ENCODE measurements at places on chromosomes 2 and 18.

GRCh38 chr18:9771261-9771976, 63.3 kb downstream of the RAB31 start:
- DNase-seq, result peak; percentile 37

- no peak for DNase-seq
Observed at GRCh38 chr2:76501641-76502040, 790.9 kb upstream of the GCFC2 start.

DNA sequence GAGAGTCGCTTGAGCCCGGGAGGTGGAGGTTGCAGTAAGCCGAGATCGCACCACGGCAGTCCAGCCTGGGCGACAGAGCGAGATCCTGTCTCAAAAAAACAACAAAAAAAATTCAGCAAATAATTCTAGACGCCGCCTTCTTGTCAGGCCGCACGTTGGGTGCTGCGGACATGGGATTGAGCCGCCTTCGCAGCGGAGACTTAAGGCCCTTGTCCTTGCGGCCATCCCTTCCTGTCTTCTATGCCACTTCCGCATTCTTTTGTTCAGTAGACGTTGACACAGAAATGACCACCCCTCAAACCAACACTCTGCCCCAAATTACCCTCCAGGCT, 15.8 kb downstream of the PTPN18 start:
- no peak for DNase-seq

GRCh38 chr2:63012541-63012940, 38.1 kb upstream of the OTX1 start:
- no peak for DNase-seq

- DNase-seq, result no peak
Observed at GRCh38 chr2:59851836-59852475, 701.5 kb downstream of the BCL11A start.

- DNase-seq, result no peak
Observed at GRCh38 chr2:42195559-42195958, 26.4 kb downstream of the EML4 start.

GRCh38 chr2:216803791-216804190, 56.1 kb downstream of the TNP1 start:
- no peak for DNase-seq

- DNase-seq, result no peak
Observed at GRCh38 chr2:67694445-67694844, 297.3 kb downstream of the ETAA1 start.

DNA sequence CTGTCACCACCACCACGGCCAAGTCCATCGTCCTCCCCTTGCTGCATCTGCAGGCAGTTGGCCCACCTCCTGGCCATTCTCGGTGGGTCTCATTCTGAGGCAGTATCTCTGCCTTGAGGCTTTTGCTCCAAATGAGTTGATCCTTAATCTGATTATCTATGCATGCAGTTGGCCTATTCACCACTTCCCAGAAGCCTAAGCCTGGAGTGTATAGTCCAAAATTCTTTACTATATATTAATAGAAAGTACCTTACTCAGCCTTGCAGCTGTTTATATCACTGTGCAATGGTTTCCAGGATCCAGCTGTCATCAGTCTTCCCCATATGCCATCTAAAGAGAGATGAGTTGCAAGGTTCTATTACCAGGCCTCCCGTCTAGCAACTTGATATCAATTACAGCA, 292.4 kb downstream of the SS18 start:
- DNase-seq, result no peak

DNA sequence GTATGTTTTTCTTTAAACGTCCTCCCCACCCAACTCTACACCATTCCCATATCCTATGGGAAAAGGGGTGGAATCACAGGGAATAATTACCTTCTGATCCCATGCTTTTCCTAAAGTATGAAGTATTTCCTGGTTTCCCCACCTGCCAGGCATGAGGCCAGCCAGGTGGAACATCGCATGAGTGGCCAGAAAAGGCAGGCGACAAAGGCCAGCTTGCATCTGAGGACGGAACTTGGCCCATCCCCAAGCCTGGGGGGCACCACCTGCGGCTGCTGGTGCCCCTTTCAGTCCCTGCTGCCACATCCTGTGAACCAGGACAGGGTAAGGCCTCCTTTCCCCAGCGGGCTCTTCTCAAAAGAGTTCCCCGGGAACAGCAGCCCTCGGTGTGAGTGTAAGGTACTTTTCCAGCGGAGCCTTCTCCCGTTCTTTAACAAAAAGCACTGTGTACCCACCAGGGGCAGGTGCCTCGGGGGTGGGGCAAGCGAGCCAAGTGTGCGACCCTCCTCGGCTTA, 1.2 kb upstream of the ERFE start:
- no peak for DNase-seq

GRCh38 chr2:193793914-193794313, 1599.2 kb upstream of the TMEFF2 start:
- no peak for DNase-seq

GRCh38 chr2:157271590-157272203, 14.2 kb downstream of the GALNT5 start:
- DNase-seq, result no peak

GRCh38 chr2:134582547-134582899, 136.3 kb downstream of the TMEM163 start:
- DNase-seq, result no peak

DNA sequence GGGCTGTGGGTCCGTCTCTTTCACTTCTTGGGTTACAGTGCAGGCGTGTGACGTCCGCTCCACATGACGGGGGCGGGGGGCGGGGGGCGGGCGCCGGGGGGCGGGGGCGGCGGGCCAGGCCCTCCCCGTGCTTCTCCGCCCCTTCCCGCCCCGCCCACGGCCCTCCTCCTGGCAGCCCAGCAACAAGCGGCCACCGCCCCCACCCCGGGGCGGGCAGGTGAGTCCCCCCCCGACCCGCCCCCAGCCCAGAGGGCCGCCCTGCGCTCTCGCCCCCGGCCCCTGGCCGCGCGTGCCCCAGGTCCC, 3.6 kb downstream of the ZNF516 start:
- DNase-seq, result peak; percentile 50

DNA sequence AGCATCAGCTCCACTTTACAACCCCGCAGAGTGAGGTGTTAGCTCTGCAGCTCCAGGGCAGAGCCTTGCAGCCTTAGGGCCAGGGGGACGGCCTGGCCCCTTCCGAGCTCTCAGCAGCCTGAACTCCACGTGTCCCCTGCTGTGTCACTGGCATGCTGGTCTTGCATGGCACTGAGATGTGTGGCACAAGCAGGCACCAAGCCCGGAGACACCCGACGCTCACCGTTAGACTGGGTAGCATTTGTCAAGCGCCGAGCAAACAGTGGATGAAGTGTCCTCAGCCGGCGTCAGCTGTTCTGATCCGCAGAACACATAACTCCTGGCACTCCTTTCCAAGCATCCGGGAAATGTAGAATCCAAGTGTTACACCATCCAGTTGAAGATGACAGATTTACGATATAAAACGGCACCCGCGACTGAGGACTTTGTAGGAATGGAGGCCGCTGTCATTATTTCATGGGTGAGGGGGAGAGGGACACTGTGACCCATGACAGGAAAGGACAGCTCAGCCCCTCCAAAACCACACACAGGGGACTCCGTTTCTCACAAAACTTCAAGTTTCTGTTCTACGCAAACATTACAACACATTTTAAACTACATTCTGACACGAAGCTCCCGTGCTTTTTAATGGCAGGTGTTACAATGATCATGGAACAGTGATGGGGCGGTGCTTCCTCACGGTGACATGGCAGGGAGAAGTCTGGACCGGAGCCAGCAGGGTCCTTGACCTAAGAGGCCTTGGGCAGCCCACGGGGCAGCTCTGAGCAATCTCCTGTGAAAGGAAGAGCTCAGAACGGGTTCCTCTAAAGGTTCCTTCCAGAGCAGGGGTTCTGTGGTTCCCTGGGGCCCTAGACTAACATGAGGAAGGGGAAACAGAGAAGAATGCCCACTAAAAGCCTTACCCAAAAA, 89.4 kb downstream of the HDAC4 start:
- no peak for DNase-seq

- no peak for DNase-seq
Observed at GRCh38 chr2:167254721-167255120, 366.4 kb downstream of the XIRP2 start.

DNA sequence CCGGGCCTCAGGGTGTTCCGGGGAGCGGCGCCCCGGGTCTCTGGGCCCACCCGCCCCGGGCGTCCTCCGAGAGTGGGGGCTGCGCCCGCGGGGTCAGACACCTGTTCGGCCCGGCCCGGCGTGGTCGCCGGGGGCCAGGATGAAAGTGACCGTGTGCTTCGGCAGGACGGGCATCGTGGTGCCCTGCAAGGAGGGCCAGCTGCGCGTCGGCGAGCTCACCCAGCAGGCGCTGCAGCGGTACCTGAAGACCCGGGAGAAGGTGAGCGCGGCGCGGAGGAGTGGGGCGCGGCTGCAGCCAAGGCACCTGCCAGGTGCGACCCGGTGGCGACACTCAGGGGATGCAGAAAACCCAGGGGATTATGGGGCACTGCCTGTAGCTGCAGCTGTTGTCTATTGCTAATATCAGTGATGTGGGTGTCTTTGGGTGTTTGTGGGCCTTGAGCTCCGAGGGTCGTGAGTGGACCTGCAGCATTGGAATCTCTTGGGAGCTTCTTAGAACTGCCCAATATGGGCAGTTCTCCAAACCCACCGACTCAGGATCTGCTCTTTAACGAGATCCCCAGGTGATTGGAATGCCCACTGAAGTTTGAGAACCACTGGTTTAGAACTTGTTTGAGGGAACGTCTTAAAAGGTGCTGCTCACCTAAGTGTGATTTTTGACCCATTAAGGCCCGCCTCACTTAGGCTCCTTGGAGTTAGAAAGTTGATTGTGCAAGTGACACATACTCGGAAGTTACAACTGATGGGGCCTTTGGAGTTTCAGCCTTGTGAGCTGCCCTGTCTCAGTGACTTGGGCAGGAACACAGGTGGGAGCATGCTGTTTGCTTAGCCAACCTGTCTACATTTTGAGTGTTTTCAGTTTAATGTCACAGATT, 823 bp downstream of the PARD3B start:
- no peak for DNase-seq

DNA sequence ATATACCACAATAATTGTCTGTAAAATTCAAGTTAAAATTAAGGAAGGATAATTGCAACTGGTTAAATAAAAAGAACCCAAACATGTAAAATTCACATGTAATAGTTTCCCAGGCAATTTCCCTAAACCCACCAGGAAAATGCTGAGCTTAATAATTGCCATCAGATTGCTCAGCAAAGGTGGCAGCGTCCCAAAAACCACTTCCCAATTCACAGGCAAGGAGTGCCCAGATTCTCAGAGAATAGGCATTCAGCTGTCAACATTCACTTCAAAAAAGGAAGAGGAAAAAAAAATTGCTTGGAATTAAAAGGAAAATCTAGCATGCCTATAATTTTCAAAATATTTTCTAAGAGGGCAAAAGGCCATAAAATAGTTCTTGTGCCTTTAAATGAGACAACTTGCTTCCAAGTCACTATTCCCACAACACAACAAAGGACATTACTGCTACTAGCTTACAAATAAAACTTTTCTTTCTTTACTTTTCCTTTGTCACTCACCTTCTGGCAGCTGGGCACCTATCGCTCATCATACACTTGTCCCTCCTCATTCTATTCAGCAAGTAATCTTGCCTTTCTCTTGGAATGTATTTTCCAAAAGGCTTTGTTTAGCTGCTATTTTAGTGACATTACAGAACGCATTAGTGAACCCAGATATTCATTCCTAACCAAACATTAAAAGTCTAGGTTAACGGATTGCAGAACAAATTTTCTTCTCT, 15.2 kb downstream of the SRBD1 start:
- no peak for DNase-seq

GRCh38 chr2:174138161-174138560, 110.2 kb downstream of the OLA1 start:
- no peak for DNase-seq

DNA sequence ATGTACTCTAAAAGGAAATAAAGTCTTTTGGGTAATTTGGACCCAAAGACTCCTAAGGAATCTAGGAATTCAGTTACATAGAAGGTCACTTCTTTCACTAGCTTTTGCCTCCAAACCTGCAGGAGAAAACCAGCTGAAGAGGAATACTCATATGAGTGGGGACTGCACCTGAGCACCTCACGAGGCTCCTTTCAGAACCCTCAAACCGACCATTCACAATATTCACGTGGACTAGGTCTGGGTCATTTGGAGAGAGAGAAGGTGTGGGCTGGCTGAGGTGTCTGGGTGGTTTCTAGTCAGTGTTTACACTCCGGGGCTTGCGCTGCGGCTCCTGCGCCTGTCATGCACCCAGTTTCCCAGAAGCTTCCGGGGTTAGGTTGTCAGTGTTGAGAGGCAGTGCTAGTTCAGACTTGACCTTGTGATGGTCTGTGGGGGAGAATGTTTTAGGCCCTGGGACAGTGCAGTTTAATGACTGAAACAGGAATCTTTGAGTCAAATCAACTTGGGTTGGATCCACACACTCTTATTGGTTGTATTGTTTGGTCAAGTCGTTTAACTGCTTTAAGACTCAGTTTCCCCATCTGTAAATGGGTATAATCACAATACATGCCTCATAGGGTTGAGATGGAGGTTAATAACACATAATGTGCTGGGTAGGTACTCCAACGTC, 78.4 kb downstream of the LIMS1 start:
- DNase-seq, result peak; percentile 57

DNA sequence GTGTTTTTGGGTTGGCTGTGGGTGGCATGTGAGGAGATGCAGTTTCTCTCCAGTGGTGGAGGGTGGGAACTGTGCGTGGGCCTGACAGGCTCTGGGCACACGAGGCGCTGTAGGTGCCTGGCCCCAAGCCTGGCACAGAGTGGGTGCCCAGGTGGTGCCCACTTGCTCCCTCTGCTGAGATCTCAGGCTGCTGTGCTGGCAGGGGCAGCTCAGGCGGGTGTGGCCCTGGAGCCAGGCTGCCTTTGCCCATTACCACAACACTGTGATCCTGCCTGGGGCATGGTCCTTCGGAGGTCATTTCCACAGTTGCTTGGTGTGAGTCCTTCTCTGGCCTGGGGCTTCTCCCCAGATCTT, 20.4 kb downstream of the TSHZ1 start:
- DNase-seq, result no peak

- no peak for DNase-seq
Observed at GRCh38 chr2:148615381-148615841, 29.1 kb upstream of the EPC2 start.
